ENCODE measurements at places on chromosomes 16 and 17.

DNA sequence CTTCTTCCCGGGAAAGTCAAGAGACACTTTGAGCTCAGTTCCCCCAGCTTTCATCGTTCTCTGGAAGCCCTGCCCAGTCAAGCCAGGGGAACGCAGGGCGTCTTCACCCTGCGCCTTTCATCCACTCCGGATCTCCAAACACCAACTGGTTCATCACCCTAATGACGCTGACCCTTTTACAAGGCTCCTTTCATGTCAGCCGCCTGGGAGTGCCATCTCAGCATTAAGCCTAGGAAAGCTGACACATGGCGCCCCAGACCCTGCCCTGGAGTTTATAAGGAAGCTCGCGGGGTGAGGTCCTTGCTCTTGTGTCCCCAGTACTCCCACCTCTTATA, 594 bp upstream of the DNAJC7 start:
- no peak for DNase-seq

- no peak for DNase-seq
Measured at GRCh38 chr16:23924128-23924527, 88.3 kb downstream of the PRKCB start.

- DNase-seq, result no peak
Measured at GRCh38 chr17:40633871-40634270, 13.7 kb downstream of the SMARCE1 start.

DNA sequence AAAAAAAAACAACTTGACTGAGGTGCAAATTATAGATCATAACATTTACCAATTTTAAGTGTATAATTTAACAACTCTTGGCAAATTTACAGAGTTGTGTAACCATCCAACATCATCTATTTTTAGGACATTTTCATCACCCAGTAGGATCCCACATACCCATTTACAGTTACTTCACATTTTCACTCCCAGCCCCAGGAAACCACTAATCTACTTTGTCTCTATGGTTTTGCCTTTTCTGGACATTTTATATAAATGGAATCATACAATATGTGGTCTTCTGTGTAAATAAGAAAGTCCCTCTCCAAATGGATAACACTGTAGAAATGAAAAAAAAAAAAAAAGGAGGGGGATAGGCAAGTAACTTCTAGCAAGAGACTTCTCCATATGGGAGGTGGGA, 26.1 kb upstream of the XYLT1 start:
- DNase-seq, result no peak

DNA sequence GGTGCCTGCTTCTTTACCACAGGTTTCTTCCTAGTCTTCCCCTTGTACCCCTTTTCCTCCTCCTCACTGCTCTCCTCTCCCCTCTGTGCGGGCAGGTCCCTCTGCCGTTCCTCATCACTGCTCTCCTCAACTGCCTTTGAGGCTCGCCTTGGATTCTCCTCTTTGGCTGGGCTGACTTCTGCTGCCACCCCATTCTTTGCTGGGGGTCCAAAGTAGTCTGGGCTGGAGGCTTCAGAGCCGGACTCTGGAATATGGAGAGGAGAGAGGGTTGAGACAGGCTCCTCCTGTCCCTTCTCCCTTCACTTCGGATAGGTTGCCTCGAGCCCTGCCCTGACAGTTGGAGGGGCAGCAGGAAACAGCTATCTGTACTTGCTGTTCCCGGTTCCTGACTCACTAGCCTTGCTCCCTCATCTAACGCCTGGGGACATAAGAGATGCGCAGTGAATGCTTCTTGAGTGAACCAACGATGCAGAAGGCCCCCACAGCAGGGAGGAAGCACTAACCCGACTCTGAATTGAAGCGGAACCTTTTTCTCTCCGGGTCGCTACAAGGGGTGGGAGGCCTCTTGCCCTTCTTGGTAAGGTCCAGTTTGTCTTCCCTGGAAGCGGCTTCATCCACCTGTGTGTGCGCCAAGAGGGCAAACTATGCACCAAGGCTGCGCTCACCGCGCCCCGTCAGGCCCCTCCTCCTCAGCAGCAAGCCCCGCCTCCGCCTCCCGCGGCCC, 655 bp downstream of the HIRIP3 start:
- DNase-seq, result peak; percentile 56

GRCh38 chr16:87350681-87351319, 32.8 kb downstream of the FBXO31 start:
- DNase-seq, result peak; percentile 71

All from glutamatergic neuron (in vitro differentiated cells).